Mesothelial cell of epicardium (in vitro differentiated cells): ENCODE measurements at places on chromosomes 12 and 14. TPM values are rescaled to one million over a fixed set of nuclear protein-coding genes. Genes with fewer than 3 reads are reported as not detected.

GRCh38 chr12:62750941-62751809, 183.8 kb downstream of the PPM1H start:
- no peak for DNase-seq

- DNase-seq: no peak
Measured at GRCh38 chr14:61653507-61653906, 41.8 kb upstream of the HIF1A start.

DNA sequence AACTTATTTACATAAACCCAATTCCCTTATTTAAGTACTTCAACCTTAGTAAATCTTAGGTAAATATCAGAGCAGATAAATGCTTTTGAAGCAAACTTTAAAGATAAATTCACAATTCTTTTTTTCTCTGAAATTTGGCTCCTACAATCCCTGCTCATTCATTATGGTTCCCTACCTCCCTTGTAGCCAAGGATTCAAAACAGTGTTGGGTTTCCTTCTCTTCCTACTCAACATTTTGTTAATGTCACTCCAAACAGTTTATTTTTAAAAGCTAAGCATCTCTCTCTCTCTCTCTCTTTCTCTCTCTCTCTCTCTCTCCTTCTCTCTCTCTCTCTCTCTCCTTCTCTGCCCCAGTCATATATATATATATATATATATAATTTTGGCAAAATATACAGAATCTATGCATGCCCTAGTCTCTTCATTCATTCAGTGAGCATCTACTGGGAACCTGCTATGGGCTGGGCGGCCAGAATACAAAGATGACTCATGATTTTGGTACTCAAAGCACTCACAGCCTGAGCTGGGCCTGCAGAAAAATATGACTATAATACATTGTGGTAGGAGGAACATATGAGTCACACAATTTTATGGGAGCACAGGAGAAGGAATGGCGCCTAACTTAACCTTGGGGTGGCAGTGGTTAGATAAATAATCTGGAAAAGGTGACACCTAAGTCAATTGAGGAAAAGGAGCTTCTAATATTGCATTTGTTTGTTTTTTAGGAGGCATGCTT, 123.7 kb upstream of the DHRS4 start:
- no peak for DNase-seq

Gene TPPP2
- 0.47 to 0.58 TPM in 2 of 3 replicates, not detected in the other for total RNA-seq

Gene OTX2
- 0.27 TPM in 1 of 3 replicates, not detected in the others for total RNA-seq

Gene NRXN3
- total RNA-seq: 10.5 to 11.4 TPM (median 10.7 TPM) in 3 replicates

DNA sequence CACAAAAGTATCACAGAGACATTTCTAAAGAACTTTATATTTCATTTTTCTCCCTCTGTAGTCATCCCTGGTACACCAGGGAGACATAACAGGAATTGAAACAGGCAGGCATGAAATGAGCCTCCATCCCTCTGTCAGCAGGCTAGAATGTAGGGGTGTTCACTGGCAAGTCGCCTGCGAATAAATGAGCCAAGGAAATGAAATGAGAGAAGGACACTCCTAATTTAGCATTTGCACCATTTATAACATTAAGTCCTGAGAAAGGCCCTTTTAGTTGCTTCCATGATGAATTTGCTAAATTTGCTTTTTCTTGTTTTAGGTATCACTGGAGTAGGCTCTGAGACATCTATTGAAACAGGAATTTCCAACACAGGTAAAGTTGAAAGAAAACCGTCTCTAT, 192.4 kb upstream of the CNTN1 start:
- no peak for DNase-seq

Gene TMCC3
- total RNA-seq: 10.1 to 11.7 TPM (median 11.5 TPM) in 3 replicates

DNA sequence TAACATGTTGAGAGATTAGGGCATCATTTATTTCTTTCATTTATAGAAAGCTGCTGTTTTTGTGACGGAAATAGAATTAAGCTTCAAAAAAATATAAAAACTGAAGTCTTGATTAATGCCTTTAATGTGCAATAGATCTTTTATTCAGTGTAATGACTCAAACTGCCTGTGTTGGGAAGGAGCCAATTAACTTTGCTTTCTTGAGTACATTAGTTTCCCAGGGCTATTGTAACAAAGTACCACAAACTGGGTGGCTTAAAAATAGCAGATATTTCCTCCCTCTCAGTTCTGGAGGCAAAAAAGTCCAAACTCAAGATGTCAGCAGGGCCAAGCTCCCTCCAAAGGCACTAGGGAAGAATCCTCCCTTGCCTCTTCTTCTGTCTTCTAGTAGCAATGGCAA, 36.6 kb downstream of the EID3 start:
- no peak for DNase-seq

DNA sequence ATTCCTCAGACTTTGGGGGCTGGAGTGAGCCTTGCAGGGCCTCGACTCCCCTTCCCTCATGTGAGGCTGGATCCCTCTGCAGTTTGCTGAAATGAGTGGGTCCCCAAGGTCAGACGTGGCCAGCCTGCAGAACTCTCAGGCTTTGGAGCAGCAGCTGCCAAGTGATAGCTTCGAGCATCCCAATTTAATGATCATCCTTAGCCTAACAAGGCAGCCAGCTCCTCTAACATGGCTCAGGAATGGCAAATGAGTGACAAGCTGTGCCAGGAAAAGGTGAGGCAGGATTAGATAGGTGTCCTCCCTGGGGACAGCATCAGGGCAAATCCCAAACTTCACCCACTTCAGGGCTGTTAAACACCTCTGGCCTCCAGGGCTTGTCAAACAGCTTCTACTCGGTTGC, 130.7 kb upstream of the PWP1 start:
- no peak for DNase-seq

GRCh38 chr12:130196827-130197226, 34.6 kb downstream of the FZD10 start:
- DNase-seq: no peak

DNA sequence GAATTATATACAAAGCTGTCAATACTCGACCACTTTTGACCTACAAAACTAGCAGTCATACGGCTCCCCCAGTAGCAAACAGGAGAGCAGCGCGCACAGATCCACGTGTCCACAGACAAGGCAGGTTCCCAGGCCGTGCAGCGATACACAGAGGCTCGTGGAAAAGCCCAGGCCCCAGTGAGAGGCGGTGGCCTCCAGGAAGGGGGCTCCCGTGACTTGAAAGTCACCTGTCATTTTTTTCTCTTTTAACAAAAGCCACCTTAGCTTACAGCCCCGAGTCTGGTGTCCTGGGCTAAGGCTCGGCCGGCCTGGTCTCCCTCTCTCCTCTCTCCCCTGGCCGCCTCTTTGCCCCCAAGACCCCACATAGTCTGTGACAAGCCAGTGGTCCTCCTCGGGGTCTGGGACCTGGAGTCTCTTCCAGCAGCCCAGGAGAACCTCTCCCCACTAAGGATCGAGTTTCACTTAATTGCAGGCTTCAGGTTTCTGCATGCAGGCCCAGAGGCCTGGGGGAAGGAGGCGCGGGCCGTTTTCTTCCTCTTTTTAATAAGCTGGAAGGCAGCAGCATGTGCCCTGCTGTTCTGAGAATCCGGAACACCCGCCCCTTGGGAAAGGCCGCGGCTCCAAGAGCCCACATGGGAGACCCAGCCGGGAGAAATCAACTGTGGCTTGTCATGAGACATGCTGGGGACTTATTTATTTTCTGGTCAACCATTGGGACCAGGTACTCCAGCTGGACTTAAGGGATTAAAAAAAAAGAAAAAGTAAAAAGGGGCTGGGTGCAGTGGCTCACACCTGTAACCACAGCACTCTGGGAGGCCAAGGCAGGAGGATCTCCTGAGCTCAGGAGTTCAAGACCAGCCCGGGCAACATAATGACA, 15.9 kb downstream of the NCOR2 start:
- no peak for DNase-seq

Gene EFS
- total RNA-seq: 76.8 to 82.1 TPM (median 81.2 TPM) in 3 replicates
